ENCODE measurements at places on chromosomes 7 and 10.

- DNase-seq = no peak
Observed at GRCh38 chr10:132477066-132477397, 60.6 kb upstream of the INPP5A start.

- DNase-seq = no peak
Observed at GRCh38 chr7:141944811-141945210, 2.0 kb downstream of the CLEC5A start.

GRCh38 chr10:118409295-118409694, 67.2 kb upstream of the FAM204A start:
- DNase-seq = no peak

GRCh38 chr7:107173691-107174406, 5.0 kb downstream of the HBP1 start:
- DNase-seq = no peak

DNA sequence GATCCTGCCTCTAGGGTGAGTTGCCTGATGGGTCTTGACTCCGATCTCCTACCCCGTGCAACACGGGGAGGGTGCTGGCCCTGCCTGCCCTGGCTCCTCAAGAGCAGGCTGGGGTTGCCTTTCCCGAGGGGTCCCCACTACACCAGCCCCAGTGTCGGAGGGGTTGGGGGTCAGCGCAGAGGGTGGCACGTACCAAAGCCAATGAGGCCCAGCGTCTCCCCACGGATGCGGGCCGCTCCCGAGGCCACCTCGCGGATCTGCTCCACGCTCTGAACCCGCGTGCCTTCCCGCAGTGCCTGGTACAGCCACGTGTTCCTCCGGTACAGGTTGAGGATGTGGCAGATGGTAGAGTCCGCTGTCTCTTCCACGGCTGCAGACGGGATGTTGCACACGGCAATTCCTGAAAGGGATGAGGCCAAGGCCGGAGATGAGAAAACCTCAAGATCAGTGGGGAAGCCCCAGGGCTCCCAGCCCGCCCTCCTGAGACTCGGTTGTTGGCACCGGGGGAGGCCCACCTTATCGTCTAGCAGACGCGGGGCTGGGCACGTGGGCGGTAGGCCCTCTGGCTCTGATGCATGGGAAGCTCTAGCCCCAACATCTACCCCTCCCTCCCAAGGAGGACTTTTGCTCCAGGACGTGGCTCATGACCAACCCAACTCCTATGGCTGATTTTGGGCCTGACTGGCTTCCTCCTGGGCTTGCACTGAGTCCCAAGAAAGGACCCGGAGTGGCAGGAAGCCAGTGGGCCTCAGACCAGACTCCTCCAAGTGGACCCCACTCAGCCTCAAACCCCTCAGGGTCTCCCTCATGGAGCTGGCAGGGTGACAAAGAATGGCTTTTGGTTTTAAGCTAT, 56.1 kb downstream of the ZRANB1 start:
- no peak for DNase-seq

DNA sequence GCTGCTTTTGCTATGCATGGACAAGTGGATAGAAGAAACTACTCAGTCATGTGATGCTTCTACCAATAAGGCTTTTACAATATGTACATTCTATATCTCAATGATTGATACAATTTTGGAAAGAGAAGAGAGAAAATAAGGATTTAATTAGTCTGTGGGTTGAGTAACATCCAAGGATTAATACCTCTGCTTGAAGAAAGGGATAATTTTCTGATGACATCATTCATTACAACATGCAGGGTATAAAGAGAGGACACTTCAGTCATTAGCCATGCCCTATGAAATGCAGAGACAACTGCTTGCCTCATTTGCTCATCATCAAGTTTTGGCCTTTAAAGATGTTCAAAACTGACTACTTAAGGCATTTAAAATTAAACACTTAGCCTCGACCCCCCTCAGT, 237.3 kb downstream of the AHR start:
- DNase-seq = no peak

Data from ACHN (cell line).